ENCODE measurements at places on chromosomes 1 and 21.

- no peak for DNase-seq
These were observed 76.5 kb upstream of the TSPAN2 start for GRCh38 chr1:115165776-115166175.

GRCh38 chr1:2170211-2170610 lies 24.4 kb downstream of the FAAP20 start:
- no peak for DNase-seq

DNA sequence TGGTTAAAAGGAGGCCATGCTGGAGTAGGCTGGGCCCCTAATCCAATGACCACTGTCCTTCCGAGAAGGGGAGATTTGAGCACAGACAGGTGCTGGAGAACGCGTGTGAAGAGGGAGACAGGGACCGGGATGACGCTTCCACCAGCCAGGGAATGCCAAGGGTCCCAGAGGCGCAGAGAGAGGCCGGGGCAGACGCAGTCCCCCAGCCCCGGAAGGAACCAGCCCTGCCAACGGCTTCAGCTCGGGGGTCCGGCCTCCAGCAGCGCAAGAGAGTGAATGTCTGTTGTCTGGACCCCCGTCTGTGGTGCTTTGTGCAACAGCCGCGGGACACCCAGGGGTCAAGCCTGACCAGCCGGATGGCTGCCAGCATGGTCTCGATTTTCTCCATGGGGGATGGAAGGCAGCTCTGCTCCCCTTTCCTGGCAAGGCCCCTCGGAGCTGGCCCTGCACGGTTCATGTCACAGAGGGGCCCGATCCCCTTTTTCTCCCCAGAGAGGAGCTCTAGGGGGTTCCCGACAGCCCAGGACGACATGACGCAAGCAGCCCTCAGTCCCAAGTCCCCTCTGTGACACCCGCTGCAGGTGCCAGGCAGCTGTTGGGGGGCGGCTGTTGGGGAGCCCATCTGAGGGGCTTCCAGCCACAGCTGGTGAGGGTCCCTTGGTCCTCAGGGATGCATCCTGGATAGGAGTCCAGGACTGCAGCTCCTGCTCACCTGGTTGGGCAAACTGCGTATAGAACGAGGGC lies 73.5 kb downstream of the SIK1 start:
- DNase-seq, result no peak

- DNase-seq, result no peak
These were observed 111.6 kb upstream of the ZC3H12A start for GRCh38 chr1:37362594-37363385.

DNA sequence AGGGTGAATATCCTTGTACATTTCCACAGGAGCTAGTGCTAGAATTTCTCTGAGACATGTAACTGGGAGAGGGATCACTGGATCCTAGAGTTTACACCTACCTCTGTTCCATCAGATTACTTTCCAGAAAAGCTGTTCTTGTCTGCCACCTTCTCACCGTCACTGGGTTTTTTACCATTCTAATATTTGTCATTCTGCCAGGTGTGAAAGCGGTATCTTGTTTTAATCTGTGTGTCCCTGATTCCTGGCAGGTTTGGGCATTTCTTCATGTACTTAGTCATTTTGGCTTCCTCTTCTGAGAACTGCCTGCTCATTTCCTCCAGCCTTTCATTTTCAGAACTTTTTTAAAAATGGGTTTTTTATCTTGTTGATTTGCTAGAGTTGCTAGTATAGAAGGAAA lies 5.1 kb downstream of the PMF1 start:
- peak; percentile 60 for DNase-seq

All from CD4-positive, alpha-beta T cell treated with Interleukin-12 subunit alpha and Interleukin-12 subunit beta, for 1 hour (primary cell).